DMS79 (cell line): ENCODE measurements at places on chromosomes 5 and 9.

DNA sequence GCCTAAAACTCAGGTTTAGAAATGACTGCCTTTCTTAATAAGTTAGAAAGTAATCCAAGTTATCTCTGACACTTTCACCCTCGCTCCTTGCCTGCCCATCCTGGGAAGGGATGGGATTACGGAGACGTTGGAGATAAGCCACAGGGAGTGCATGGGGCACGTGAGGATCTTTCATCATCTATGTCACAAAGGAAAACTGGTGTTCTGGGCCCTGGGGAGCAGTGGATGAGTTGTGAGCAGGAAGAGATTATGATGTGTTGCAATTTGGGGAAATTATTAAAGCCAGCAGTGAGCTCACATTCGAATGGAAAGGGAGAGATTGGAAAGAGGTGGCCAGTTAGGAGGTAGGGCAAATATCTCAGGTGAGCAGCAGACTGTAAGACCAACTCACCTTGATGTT, 12.8 kb downstream of the AFAP1L1 start:
- no peak for DNase-seq

- no peak for DNase-seq
Observed at GRCh38 chr9:109013679-109014607, 644 bp upstream of the CTNNAL1 start.

DNA sequence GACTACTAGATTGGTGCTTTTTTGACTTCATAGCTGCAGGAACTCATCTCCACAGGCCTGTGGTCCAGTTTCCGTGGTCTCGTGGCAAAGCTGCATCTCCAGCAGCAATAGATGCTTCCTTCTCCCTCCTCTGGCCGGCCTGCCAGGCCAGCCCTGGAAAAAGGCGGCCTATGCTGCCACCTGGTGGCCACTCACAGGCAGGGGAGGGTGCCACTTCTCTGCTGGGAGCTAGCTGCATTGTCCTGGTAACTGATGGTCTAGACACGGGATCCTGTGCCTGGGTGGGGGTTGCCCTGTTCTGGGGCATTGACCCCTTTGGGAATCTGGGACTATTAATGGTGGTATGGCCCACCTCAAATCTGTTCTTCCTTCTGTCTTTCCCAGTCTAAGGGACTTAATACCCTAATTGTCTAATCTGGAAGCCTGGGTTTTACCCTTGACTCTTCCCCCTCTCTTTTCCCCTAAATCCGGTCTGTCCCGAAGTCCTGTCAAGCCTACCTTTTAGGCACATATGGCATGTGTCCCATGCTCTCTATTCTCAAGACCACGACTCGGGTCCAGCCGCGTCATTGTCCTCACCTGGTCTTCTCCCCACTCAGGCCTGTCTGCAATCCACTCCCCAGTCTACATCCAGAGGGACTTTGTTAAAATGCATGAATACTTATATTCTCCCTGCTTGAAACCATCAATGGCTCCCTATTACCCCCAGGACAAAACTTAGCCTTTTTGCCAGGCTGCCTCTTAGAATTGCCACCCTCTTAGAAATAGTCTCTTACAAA, 20.1 kb upstream of the PTGS1 start:
- peak; percentile 29 for DNase-seq

DNA sequence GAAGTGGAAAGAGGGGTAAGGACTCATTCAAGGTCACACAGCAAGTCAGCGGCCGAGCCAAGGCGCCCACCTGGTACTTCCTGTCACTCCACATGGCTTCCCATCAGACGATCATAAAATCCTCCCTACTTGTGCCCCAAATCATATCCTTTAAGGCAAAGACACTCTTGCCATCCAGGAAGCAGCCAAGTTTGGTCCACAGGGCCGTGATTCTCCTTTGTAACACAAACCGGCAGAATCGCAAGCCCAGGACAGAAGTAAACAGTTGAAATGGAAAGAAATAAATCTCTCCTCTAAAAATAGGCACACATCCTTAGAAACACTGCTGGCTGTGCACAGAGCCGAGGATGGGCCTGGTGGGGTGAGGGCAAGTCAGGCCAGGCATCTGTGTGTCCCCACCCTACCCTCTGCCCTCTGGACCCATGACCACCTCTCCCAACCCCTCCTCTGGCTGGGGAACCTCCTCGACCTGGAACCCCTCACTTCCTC, 30.5 kb downstream of the TMOD1 start:
- no peak for DNase-seq

DNA sequence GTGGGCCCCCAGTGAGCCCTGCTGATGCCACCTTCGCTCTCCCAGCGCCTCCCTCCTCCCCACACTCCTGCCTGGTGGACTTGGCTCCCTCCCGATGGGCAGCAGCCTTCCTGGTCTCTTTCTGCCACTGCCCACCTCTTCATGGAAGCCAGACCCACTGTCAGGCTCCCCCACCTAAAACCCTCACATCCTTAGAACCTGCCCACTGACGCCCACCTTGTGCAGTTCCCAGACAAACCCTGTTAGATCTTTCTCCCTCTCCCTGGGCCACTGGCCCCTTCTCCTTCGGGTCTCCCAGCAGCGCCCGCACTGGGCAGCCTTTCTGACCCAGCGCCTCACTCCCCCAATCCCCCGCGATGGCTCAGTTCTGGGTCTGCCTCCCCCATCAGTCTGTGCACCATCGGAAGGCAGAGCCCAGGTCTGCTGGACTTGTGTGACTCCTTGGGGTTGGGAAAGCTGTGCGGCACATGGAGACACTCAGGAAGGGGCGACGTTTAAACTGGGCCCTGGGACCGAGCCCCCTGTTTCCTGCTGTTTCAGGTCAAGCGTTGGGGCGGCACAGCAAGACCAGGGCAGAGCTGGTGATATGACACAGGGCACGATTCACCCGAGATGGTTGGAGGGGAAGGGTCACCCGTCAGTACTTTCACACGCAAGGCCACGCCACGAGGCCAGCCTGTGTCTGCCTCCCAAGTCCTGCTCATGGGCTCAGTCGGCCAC, 17.4 kb downstream of the MYMK start:
- DNase-seq = no peak

- DNase-seq = no peak
Observed at GRCh38 chr5:96476654-96477053, 43.6 kb upstream of the PCSK1 start.

- no peak for DNase-seq
Observed at GRCh38 chr5:160298189-160298588, 14.2 kb downstream of the CCNJL start.

DNA sequence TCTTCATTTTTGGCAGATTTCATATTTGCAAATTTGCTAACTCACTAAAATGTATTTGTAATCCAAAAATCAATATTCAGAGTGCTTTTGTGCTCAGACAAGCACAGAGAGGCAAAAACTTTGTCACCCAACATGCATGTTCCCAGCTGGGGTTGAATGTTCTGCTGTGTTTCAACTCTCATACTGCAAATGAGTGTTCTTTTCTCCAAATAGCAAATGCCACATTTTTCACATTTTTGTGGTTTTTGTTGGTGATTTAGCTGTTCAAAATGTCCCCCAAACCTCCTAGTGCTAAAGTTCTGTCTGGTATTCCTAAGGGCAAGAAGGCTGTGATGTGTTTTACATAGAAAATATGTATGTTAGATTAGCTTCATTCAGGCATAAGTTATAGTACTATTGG, 87.3 kb upstream of the PCSK5 start:
- no peak for DNase-seq

GRCh38 chr5:17185773-17186172, 31.7 kb upstream of the BASP1 start:
- no peak for DNase-seq

DNA sequence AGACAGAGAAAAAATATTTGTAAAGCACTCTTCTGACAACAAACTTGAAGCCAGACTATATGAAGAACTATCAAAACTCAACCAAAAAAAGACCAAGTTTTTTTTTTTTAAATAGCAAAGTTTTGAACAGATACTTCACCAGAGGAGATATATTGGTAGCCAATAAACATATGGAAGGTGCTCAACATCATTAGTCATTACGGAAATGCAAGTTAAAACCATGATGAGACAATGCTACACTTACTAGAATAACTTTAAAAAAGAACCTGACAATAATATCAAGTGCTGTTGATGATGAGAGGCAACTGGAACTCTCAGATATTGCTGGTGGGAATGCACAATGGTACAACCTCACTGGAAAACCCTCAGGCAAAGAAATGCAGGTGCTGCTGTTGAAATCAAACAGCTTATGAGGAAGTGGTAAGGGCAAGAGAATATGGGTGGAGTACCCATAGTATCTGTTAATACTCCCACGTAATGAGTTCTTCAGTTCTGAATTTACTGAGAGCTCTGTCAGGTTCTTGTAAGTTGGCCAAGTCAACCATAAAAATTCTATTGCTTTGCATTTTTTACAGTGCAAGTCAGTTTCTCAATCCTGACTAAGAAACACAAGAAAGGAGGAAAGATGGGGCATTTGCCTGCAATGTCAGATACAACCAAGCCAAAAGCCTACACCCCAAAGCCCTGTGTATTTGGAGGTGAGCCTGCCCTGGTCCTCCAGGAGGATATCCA, 87.3 kb upstream of the GNAQ start:
- no peak for DNase-seq
